ENCODE measurements at places on chromosomes 7 and 10.

DNA sequence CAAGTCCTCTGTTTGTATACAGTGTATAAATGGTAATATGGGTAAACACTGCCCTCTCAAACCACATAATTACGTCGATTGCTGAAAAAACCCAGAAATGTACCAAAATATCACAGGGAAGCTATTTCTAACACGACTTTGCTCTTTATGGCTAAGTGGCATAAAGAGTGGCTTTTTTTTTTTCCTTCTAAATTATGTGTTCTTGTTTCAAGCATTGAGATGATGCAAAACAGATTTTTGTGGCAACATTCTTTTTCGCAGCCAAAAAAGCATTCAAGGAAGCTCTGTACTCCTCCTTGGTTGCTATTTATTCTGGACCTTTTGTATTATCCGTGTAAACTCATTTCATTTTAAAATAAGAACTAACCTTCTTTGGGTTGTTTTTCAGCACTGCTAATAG, 138.9 kb downstream of the VTI1A start:
- no peak for DNase-seq

GRCh38 chr10:48522011-48522765, 82.7 kb downstream of the ARHGAP22 start:
- no peak for DNase-seq

DNA sequence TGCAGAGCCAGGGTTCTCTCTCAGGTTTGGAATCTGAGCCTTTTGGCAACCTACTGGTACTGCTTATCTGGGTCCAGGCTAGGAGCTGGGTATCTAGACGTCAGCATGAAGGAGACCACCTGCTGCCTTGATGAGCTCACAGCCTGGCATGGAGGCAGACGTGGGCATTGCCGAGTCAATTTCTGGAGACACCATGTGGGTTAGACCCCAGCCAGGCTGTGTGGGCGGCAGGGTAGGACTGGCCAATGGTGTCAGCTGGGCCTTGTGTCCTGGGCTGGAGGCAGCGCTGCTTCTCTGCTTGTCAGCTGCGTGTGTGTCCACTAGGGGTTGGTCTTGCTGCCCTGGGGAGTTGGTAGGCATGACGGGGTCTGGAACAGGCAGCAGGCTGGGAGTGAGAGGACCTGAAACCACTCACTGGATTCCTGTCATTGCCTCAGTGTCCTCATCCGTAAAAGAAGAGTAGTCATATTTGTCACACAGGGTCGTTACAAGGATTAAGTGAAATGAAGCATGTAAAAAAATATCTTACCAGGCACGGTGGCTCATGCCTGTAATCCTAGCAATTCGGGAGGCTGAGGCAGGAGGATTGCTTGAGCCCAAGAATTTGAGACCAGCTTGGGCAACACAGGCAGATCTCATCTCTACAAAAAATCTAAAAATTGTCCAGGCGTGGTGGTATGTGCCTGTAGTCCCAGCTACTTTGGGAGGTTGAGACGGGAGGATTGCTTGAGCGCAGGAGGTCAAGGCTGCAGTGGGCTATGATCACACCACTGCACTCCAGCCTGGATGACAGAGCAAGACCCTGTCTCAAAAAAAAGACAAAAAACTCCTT, 31.7 kb upstream of the ANKRD2 start:
- DNase-seq = no peak

- DNase-seq = no peak
Observed at GRCh38 chr10:100413173-100413572, 49.6 kb upstream of the WNT8B start.

Measured in hindlimb muscle (tissue), 1 donor.